Fibroblast of gingiva (primary cell): ENCODE measurements at places on chromosomes 16 and 17.
A peak's percentile ranks its signal among the peaks of the same experiment; 100 is the strongest.

GRCh38 chr17:18102640-18103039 lies 5.9 kb upstream of the MYO15A start:
- no peak for DNase-seq

- no peak for DNase-seq
These were observed 115.3 kb upstream of the SOX9 start for GRCh38 chr17:72005332-72006163.

GRCh38 chr17:39239640-39240314 lies 14.0 kb upstream of the STAC2 start:
- no peak for DNase-seq

GRCh38 chr16:29974291-29975133 lies 844 bp downstream of the TAOK2 start:
- no peak for DNase-seq

DNA sequence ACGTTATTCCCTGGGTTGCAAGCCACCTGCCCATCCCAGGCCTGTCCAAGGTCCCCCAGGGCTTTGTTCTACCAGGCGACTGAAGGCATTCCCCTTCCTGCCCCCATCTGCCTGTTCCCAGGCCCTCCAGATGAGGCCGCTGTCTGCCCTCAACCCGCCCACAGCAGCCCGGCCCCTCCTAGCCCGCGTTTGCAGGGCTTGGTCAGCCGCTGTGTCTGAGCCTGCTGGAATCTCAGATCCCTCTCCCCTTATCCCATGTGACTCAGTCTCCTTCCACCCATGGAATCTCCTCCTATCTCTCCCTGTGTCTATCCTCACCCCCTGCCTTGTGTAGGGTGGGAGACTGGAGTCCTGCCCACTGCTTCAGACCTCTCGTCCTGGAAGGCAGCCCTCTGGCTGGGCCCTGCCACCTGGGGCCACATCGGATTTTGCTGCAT lies 186.0 kb upstream of the TNRC6C start:
- no peak for DNase-seq

DNA sequence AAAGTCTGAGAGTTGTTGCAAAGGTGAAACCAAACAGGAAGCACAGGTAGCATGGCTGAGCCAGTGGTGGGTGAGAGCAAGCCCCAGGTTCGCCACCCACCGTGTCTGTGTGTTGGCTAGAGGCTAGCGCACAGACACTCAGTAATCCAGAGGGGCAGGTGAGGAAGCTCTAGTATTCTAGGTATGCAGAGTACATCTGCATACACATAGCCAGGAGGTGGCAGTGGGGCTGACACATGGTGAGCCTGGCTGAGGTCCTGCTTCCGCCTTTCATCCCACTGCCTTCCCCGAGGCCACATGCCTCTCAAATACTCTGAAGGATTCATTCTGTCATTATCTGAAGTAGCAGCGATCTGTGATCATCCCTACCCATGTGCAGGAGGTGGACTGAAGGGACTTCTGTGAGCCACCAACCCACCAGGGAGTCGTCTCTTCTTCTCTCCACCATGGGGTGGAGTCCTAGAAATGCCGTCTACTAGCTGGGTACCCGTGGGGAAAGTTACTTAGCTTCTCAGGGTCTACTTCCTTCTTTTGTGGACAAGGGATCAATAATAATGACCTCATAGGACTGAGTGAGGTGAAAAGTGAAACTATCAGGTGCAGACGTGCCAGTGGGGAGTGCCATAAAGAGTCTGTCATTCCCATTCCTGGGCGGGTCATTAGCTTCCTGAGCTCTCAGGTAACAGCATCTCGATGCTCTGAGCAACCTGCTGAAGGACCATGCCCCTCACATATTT lies 36.0 kb upstream of the ICAM2 start:
- DNase-seq, result no peak

GRCh38 chr17:7380855-7381683 lies at the start of gene TNK1:
Gene TNK1, plus strand, starts transcription at chr17:7381089. Its CDS starts 1,838 bp downstream, at chr17:7382927.
- no peak for DNase-seq

- DNase-seq, result no peak
These were observed 38.2 kb downstream of the HASPIN start for GRCh38 chr17:3761918-3762380.

DNA sequence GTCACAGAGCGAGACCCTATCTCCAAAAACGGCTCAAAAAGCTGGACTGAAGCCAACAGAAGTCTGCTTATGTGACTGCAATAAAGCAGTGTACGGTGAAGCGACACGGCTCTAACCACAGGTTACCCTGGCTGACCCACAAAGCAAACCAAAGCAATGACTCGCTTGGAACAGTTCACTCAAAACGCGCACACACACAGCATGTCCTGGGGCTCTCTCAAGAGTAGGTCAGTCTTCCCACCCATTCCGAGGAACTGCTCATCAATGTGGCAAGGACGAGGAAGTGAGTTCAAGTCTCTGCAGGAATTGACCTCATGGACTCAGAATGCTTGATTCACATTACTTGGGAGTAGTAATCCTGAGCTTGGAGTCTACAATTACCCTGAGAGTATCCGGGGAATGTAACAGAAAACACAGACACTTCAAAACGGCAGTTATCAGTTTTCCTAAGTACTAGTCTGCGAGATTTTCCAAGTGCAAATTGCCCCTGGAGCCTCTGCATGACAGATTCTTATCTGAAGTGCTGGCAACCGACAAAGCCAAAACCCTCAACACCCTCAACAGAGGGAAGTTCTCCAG lies 25.4 kb downstream of the PELP1 start:
- DNase-seq, result peak; percentile 66

DNA sequence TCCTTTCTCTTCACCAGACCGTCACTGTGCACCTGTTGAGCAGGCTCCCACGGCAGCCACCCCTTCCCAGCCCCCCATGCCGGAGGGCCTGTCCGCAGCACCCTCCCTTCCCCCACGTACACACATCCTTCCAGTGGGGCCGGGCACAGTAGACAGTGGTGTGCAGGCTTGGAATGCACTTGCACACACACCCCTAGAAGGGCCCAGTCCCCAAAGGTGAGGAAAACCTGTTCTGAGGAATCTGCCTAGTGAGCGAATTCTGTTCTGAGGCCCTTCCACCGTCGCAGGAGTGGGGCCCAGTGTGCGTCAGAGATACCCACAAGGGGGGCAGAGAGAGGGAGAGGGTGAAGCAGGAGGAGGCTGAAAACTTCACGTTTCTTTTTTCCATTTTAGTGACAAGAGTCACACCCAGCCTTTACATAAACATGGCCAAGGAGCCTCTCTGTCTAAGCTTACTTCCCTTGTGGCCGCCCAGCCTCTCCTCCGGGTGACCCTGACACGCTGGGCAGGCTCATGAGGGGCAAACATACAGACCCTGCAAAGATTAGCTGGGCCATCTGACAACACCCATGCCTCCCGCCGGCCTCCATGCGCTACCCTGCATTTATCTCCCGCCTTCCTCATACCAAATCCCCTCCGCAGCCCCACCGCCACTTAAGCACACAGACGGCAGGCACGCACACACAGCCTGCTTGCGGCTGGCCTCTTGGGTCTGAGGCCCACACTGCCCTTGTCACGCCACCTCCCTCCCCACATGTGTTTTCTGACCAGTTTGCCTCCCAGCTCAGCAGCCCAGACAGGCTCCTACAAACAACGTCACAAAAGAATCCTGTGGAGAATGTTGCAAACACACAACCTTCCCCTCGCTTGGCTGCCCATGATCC lies 1.8 kb downstream of the ZBTB4 start:
- peak; percentile 94 for DNase-seq

GRCh38 chr16:83917152-83918120 lies 18.5 kb downstream of the MLYCD start:
- DNase-seq, result no peak

DNA sequence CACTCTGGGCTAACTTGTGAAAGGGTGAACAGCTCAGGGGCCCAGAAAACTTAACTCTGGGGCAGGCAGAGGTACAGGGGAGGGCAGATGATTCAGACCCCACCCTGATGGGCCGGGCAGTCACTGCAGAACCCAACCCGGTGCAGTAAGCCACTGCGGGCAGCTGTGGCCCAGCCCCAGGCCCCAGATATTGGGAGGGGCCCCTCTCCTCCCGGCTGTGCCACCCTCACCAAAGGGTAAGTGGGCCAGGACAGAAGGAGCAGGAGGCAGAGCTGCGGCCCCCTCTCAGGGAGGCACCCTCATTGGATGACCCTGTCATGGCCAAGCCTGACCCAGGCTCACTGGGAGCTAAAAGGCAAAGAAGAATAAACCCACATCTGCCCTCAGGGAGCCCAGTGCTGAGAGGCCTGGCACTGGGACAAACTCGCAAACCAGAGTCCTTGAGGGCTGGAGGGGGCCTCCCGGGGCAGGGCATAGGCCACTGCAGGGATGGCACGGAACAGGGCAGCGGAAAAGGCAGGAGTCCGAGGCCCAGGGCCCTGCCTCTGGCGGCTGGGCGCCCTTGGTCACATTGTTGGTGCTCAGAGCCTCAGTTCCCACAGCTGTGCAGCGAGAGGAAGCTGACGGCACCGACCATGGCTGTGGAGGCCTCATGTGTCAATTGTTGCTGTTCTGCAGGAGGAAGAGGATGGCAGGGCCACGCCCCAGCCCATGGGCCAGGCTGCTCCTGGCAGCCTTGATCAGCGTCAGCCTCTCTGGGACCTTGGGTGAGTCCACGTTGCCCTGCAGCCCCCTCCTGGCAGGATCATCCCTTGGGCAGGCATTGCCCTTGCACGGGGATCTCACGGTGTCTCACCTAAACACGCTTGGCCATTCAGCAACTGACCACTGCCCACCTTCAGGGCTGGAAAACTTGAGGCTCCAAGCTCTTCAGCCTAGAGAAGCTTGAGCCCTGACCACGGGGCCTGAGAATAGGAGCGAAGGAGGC lies 3.1 kb downstream of the ITGB4 start:
- no peak for DNase-seq

DNA sequence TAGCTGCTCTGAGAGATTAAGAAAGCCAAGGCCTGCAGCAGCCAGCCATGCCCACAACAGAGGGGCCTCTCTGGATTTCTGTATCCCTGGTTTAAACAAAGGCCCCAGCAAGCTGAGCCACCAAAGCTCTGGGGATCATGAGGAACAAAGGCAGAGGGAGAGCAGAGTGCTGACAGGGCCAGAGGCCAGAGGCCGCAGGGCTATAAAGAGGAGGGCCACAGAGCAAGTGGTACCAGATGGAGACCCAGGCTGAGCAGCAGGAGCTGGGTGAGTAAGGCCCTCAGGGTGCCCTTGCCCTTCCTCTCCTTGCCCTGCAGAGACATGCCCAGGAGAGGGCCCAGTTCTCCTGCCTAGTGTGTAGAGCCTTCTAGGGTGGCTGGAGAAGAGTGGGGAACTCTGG lies at the start of gene CRYBA1:
CRYBA1 (plus strand) TSS at position 232 of the 400 bp plus-strand sequence; CDS start at position 237, 5 bp downstream.
- no peak for DNase-seq

GRCh38 chr17:74691151-74691550 lies 21.6 kb downstream of the CD300LF start:
- no peak for DNase-seq

DNA sequence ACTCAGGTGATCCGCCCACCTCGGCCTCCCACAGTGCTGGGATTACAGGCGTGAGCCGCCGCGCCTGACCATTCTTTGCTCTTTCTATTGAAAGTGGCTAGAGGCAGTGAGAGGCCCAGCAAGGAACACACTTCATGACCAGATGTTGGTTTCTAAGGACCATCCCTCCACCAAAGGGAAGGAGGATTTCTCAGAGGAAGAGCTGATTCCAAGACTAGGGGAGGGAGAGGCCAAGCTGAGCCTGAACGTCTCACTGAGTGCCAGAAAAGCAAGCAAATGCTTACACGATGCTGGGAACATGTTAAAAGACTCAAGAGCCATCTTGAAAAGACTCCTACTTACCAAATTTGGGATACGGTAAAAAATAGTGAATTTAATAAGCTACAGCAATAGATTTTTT lies 79.2 kb downstream of the MRM3 start:
- DNase-seq, result no peak

GRCh38 chr16:85667261-85667660 lies 21.5 kb downstream of the GINS2 start:
- no peak for DNase-seq

DNA sequence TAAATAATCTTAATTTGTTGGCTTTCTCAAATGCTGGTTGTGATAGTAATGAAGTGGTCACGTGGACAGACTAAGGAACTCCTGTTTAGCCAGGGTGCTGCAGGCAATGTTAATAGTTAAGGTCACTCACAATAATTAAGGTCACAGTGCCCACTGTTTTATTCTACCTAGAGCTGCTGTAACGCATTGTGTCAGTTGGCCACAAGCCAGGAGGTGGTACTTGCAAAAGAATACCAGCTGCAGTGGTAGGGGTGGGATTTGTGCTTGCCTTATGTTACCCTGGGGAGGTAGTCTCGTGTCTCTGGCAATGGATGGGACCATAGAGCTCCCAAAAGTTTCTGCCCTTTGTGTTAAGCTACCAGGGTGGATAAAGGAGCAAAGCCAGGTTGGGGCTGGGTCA lies 969.1 kb upstream of the CDH8 start:
- DNase-seq, result no peak

DNA sequence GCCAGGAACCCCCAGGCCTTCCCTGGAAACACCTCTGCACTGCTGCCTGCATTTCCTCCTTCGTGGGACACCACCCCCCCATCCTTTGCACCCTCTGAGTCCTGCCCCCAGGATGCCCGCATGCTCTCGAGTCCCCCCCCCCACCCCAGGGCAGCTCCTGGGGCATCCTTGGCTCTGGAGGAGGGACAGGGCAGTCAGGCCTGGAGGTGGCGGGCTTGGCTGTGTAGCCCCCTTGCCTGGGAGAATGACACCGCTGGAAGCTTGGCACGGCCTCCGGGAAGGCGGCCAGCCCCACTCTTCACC lies 98.9 kb upstream of the GSE1 start:
- DNase-seq, result no peak

DNA sequence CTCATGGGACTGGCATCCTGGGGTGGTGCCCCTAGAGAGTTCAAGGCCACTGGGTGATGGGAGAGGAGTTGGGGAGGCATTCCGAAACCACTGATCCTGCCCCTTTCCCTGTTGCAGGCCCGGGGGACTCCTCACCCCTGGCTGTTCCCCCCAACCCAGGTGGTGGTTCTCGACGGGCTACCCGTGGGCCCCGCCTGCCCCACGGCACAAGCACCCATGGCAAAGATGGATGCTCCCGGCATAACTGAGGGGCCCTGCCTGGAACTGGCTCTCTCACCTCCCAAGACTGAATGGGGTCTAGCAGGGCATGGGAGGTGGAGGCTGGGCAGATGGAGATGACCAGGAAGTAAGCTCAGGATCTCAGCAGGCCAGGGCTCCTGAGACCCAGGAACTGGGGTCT lies 6.6 kb downstream of the BTBD17 start:
- DNase-seq, result no peak

GRCh38 chr17:8159032-8159400 lies 3.7 kb downstream of the VAMP2 start:
- DNase-seq, result no peak
